ENCODE measurements at places on chromosomes 4 and X.

GRCh38 chr4:131159261-131159660 is 1989.8 kb upstream of the PCDH10 start:
- no peak for DNase-seq

DNA sequence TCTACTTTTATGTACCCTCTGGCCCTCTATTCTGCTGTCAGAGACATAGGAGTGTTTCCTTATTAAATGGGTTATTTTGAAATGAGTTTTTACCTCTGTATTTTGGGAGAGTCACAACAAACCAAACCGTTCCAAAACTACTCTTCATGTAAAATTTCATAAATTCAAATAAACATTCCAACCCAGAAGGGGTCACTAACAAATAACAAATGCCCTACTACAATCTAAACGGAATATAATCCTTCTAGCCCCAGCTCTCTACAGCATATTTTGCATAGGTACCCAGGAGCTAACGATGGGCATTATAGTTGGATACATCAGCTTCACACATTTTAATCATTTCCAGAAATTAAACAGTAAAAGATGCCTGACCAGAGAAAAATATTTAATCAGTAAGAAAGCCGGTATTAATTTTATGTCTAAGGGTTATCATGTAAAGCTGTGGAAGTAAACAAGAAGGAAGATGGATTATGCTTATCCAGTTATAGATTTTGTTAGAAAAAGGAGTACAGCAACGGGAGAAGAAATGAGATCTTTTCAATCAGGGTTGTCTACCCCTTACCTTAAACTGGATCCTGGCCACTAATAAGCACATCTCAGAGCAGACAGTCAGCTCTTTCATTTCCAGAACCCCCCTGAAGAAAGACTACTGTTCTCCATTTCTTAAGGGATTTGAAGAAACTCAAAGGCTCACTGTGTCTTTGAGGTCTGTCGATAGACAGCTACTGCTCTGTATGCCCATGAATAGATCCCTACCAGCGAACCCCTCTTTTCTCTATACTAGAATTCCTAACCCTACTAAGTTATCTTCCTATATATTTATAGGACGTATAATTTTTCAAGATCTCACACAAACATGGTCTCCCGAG is 1.2 kb downstream of the UGDH start:
- DNase-seq = no peak

- DNase-seq = no peak
Measured at GRCh38 chr4:66048861-66049260, 378.6 kb upstream of the EPHA5 start.

DNA sequence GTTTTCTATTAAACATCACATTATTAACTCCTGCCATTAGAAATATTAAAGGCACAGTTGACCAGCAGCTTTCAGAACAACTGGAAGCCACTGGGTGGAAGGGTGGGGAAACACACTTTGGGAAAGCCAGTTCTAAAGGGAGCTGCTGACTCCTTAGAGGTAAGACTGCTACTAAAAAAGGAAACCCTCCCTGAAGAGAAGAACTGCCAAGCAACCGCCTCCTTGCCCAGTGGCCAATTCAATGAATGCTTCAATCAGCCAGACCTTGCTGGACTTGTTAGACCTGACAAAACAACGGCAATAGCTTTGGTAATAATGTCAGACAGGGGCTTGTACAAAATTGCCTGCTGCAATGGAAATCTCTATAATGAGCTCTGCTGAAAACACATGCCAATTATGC is 15.6 kb downstream of the OPHN1 start:
- no peak for DNase-seq

DNA sequence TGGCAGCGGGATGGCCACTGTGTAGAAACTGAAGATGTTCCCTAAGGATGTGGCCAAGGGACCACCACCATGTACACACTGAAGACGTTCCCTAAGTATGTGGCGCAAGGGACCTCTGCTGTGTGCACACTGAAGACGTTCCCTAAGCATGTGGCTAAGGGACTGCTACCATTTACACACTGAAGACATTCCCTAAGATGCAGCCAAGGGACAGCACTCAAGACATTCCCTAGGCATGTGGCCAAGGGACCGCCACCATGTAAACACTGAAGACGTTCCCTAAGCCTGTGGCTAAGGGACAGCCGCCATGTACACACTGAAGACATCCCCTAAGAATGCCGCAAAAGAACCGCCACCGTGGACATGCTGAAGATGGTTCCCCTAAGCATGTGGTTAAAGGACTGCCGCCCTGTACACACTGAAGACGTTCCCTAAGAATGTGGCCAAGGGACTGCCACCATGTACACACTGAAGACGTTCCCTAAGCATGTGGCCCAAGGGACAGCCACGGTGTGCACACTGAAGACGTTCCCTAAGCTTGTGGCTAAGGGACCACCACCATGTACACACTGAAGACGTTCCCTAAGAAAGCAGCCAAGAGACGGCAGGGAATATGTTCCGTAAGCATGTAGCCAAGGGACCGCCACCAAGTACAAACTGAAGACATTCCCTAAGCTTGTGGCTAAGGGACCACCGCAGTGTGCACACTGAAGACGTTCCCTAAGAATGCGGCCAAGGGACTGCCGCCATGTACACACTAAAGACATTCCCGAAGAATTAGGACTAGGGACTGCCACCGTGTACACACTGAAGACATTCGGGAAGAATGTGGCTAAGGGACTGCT is 43.3 kb downstream of the DHRSX start:
- DNase-seq = no peak

- no peak for DNase-seq
Measured at GRCh38 chr4:116453127-116453526, 632.2 kb downstream of the TRAM1L1 start.

GRCh38 chr4:147860960-147861359 is 129.1 kb downstream of the ARHGAP10 start:
- no peak for DNase-seq

DNA sequence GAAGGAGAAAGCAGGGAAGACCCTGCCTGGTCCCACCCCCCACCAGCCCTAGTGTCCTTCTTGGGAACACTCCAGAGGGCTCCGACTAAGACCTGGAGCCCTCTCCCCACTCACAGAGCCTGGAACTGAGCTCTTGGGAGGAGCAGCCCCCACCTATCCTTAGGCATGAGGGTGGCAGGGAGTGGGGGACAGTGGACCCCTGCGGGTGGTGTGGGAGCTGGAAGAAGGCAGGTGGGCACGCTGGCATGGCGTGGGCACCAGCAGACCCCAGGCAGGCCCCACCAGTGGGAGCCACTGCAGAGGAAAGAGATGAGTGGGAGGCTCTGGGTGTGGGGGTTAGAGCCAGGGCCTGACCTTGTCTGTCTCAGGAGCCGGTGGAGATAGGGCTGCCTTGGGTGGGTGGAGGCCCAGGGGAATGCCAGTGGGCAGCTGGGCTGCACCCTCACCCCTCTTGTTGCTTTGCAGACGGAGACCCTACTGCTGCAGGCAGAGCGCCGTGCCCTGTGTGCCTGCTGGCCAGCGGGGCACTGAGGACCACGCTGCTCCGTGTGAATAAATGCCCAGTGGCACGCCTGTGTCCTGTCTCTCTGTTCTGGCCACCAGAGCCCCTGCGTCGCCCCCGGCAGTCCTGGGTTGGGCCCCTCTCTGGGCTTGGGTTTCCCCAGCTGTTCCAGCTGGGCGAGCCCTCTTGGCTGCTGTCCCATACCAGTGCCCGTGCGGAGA is 15.6 kb upstream of the NAT8L start:
- no peak for DNase-seq

GRCh38 chrX:76453737-76454406 is 26.4 kb downstream of the MAGEE1 start:
- no peak for DNase-seq

DNA sequence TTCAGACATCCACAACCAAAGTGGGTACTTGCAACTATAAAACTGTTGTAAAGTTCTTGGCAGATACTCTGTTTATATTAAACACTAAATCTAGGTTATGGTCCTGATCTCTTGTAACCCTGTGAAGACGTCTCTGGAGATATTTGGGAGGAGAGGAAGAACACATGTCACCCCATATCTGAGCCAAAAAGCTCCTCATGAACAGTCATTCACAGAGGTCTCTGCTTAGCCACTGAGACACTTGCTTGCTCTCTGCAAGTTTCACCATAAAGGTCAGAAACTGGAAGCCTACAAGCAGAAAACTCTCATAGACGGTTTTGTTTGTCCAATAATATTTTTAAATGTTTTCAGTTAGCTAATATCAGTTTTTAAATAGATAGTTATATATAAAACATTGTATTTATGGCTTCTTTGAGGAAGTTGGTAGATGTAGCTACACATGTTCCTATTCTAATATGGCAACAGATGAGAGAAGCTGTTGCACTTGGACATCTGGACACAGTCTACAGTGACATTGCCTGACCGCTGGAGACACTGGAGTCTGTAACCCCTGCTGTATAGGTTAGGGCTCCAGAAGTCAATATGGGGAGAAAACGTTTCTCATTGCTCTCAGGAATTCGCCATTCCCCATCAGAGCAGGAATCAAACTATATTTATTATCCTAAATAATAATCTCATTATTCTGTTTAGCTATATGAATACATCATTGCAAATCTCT is 73.6 kb downstream of the C4orf46 start:
- DNase-seq = no peak

- no peak for DNase-seq
Measured at GRCh38 chrX:39690541-39691415, 407.0 kb downstream of the BCOR start.

- DNase-seq = no peak
Measured at GRCh38 chr4:66571145-66571695, 900.9 kb upstream of the EPHA5 start.

GRCh38 chr4:36004204-36004851 is 240.0 kb downstream of the ARAP2 start:
- no peak for DNase-seq

DNA sequence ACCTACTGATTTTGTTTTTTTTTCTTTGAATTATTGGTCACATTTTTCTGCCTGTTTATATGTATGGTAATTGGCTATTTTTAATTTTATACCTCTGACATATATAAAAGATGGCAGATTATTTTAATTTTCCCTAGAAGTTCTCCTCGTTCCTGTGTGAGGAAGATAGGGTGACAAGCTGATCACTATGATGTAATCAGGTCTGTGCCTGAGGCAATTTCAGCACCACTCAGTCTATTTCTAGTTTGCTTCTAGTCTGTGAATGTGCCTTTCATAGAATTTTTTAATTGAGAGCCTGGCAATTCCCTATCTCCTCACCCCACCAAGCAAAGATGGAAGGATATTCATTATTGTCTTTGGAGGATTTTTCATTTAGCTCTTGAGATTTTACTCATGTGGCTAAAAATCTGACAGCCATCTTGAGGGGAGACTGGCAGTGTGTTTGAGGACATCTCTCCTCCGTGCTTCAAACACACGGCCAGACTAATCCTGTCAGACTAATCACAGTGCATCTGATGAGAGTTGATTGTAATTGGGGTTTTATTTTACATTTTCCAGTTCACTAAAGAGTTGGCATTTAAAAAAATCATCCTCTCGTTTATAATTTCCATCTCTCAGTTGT is 500.3 kb downstream of the TRIML1 start:
- DNase-seq = no peak

GRCh38 chr4:110268352-110268751 is 69.9 kb upstream of the ELOVL6 start:
- no peak for DNase-seq

GRCh38 chr4:13202701-13203100 is 281.4 kb downstream of the RAB28 start:
- no peak for DNase-seq

All from esophagus squamous epithelium (tissue), 5 donors.